Lower leg skin (tissue), 4 donors: ENCODE measurements at places on chromosomes 7 and 10. TPM values are rescaled to one million over a fixed set of nuclear protein-coding genes. Genes with fewer than 3 reads are reported as not detected.

- DNase-seq: no peak
Measured at GRCh38 chr10:29667191-29667590, 32.4 kb upstream of the SVIL start.

DNA sequence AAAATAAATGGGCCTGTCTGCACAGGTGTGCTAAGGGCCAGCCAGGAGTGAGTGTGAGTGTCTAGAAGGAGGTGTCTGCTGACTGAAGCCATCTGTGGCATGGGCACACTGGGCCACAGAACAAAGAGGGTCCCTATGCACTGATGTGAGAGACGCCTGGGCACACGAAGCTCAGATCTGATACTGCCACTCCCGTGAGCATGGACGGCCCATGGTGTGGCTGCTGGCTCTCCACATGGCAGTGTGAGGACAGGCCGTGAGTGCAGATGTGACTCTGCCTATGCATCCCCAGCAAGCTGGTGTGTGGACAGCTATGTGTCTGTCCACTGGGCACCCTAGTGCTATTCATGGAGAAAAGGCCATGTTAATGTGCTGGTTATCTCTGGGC lies 12.8 kb upstream of the MYL7 start:
- no peak for DNase-seq

GRCh38 chr10:84217746-84218145 lies 7.6 kb downstream of the LRIT2 start:
- DNase-seq: no peak

DNA sequence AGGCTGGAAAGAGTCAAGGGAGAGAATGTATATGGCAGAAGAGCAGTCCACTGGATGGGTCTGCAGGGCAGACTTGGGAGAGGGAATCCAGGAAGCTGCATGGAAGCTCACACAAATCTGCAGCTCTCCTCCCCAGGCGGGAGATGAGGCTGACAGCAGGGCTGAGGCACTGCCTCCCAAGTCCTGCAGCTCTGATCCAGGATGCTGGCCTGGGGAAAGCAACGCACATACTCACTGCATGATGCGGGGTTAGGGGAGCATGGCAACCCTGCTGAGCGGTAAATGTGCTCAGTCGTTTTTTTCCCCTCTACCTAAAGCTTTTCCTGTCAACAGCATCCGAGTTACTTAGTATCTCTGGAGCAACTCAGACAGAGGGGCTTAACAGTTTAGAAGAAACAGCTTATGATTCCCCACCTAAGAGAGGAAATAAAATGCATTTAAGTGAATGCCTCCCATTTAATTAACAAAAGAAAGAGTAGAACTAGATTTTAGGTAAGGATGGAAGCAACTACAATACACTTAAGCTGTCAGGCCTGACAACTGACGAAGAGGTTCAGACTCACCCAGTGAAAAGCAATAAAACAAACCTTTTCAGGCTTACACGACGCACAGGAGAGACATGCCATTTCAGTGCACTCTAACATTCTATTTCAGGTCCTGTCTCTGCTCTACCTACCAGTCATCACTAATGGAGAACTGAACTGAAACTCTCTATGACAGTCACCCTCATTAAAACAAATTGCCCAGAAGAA lies 37.0 kb downstream of the CHCHD3 start:
- no peak for DNase-seq

GRCh38 chr10:49096890-49097445 lies 18.4 kb downstream of the VSTM4 start:
- DNase-seq: peak; percentile 70

DNA sequence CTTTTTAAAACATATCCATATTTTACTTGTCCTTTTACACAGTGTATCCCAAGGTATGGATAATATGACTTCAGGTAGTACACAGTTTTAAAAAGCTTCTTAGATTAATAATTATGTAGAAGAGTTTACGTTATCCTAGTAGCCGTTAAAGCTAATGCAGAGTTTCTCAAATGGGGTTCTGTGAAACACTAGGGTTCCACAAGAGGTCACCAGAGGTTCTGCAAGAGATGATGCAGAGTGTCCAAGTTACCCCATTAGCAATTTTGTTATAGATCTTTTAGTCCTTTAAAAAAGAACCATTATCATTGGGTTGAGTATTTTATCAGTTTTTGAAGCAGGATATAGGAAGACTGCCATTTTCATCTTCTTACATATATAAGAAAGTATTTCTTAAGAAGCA lies 298.9 kb upstream of the HPS1 start:
- no peak for DNase-seq

- DNase-seq: no peak
Measured at GRCh38 chr10:59586407-59586891, 123.2 kb downstream of the SLC16A9 start.

DNA sequence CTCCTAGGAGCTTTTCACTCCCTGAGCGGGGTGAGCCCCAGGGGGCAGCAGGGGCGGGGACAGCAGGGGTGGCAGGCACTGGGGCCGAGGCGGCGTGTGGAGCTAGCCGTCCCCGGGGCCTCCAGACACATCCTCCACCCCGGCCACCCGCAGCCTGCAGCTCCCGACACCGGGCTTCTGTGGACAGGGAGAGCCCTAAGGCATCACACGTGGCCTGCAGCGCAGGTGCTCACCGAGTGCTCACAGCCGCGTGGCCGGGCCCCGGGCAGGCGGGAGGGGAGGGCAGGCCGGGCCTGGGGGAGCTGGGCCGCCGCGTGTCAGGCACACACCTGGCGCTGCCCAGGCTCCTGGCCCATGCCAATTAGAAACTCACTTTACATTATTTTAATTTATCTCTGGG lies 51.4 kb downstream of the MICALL2 start:
- DNase-seq: no peak

- no peak for DNase-seq
Measured at GRCh38 chr7:621572-622285, 102.1 kb upstream of the PDGFA start.

DNA sequence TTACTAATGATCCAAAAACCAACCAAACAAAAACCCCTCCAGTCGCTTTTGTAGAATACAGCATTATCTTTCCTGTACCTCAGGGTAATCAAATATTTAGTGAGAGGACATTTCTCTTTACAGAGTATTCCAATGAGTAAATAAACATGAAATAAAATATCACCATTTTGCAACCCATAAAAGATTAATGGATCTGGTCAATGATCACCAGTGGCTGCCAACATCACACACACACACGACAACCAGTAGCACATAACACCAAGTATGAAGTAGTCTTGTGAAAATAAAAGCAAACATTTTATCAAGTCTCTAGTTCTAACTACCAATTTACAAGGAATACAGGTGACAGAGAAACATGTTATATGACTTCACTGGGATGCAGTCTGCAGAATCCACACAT lies 188.6 kb upstream of the IMMP2L start:
- DNase-seq: no peak

DNA sequence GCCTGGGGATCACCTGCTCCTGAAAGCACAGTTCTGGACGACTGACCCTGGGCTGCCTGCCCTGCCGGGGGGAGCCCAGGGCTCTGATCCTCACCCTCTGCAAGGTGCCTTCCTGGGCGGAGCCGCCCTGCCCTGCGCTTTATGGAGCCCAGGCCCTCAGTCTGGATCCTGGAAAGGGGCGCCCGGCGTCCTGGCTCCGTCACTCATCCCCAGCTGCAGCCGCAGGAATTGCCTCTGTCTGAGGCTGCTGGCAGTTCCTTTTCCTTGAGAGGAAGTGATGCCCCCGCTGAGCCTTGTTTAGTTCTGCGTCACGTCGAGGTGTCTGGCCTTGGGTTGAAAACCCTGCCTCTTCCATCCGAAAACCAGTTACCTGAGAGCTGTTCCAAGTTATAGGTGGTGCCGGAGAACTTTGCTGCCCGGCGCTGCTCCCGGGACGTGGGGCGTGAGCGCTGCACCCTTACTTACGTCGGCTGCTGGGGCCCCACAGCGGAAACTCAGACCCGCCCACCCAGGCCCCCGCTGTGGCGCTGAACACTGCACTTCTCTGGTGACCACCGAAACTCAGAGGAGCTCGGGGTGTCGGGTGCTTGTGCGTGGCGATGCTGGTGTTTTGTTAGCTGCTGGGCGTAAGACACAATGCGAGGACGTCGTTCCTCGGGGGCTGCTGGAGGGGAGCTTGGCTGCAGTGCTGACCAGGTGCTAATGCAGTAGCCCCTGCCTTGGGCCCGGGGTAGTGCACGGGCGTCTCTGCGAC lies 5.4 kb downstream of the MAFK start:
- DNase-seq: no peak

GRCh38 chr7:92963566-92963965 lies 127.2 kb upstream of the CDK6 start:
- DNase-seq: no peak

GRCh38 chr7:82373926-82374635 lies 69.5 kb downstream of the CACNA2D1 start:
- no peak for DNase-seq

DNA sequence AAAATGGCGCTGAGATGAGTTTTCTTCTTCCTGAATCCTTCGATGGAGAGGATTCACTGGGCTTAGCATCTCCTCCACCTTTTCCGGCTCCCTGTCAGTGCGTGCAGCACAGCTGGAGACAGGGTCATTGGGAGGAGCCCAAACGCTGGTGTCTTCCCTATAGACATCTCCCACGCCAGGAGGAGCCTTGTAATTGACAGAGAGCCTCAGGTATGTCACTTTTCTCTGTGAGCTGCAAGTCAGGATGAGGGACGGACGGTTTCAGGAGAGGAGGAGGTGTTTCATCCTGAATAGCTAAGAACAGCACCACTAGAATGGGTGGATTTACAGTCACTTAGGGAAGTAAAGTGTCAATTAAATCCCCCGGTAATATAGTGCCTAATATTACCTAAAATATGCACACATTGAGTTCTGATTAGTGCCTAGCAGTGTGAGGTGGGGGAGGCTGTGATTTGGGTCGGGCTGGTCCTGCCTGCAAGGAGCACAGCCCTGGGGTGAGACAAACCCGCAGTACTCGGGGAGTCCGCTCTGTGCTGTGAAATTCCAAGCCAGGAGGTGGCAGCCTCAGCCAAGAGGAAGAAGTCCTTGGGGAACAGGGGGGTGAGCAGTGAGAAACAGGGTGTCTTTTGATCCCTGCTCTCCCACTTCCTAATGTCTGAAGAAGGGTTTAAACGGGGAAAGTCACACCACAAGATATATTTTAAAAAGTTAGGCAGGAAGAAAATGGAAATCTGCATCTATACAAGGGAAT lies 28.2 kb downstream of the IL15RA start:
- no peak for DNase-seq

DNA sequence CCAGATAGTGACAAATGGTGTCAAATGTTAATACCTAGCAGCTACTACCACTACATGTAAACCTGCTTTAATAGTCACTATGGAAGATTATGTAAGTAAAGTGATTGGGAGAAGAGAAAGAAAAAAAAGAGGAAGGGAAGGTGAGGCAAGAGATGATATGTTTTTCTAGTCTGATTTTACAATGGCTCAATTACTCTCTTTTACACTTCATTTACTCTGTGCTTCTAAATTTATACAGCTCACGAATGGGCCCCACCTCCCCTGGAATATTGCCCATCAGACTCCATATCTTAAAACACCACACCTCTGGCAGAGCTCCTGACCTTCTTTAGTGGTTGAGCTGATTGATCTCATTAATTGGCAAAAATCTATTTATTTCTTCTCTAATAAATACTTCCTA lies 28.0 kb upstream of the IKZF1 start:
- DNase-seq: no peak

DNA sequence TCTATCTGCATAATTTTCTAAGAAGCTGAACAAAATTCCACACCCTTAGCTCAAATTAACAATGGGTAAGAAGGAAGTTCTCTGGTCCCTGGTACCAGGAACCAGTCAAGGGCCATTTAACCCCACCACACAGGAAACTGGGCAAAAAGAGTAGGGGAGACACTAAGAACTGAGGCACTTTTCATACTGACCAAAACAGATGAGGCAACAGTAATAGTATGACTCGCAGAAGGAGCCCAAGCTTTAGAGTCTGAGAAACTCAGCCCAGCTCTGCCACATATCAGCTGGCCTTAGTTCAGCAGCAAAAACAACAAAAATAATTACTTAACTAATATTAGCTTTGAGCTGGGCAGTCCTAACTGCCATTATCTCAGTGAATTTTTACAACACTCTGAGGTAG lies 221.2 kb downstream of the FAM107B start:
- no peak for DNase-seq

GRCh38 chr7:133428876-133429275 lies 176.0 kb downstream of the EXOC4 start:
- no peak for DNase-seq

GRCh38 chr10:125113691-125114371 lies 46.5 kb downstream of the CTBP2 start:
- no peak for DNase-seq

- peak; percentile 84 for DNase-seq
Measured at GRCh38 chr7:79452032-79452494, 1.4 kb downstream of the MAGI2 start.

GRCh38 chr10:47008769-47009168 lies 97.5 kb downstream of the PTPN20 start:
- DNase-seq: no peak

GRCh38 chr7:20798694-20799121 lies 12.0 kb upstream of the SP8 start:
- DNase-seq: no peak

Gene HABP2
- not detected for total RNA-seq

Gene SCIN
- total RNA-seq: 3.1 TPM

Gene FKBP6
- total RNA-seq: 0.15 TPM

Gene CELF2
- total RNA-seq: 39.9 TPM

Gene PIP
- total RNA-seq: 1,497 TPM

Gene COL1A2
- 25.7 TPM for total RNA-seq

Gene H2BK1
- total RNA-seq: not detected

Gene HOXA13
- 0.19 TPM for total RNA-seq

Gene SLC18A3
- total RNA-seq: not detected

Gene STEAP4
- total RNA-seq: 8.6 TPM
